ENCODE measurements at places on chromosomes 11 and 22.
A peak's percentile ranks its signal among the peaks of the same experiment; 100 is the strongest.

GRCh38 chr11:129408865-129409444 is 33.3 kb downstream of the BARX2 start:
- no peak for DNase-seq

GRCh38 chr11:65615950-65616574 is 486 bp downstream of the PCNX3 start:
- DNase-seq, result no peak

GRCh38 chr11:60447846-60448245 is 7.8 kb upstream of the MS4A1 start:
- no peak for DNase-seq

DNA sequence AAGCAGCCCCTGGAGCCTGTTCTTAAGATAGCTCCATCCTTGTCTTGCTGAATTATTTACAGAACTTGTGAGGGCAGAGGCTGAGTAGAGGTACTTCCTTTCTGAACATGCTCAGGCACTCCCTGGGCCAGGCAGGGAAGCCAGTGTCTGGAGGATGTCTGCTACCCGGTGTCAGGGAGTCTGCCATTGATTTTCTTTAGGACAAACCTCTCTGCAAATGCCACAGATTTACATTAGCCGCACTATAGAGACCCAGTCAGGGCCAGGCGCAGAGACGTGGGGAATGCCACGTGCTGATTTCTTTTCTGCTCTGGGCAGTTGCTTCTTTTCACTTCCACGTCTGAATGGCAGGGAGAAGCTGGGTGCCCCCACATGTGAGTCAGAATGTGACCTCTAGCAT is 585.5 kb downstream of the NTM start:
- DNase-seq, result no peak

DNA sequence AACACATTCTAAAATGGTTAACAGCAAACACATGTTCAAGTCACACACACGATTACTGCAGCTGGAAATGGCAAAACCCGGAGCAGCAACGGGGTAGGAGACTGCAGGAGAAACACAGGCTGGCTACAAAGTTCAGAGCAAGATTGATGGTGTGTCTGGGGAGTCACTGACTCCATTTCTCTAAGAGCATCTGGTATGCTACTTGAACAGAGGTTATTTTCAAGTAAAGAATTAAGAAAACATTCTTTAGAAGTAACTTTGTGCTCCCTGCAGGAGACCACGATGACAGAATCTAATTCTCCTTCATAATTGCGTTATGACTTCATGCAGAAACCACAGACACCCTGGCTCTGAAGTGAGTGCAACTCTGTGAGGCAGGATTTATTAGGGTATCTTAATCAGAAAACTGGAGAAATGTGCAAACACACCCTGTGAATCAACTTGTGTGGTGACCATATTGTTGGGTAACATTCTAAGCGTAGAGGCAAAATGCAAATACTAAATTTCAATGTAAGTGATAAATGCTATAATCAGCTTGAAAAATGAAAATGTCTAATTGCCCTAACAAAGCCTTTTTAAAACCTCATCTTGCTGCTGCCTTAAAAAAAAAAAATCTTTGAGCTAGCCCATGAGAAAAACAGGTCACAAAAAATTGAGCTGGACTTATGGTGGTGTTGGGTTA is 303.0 kb downstream of the CADM1 start:
- no peak for DNase-seq

DNA sequence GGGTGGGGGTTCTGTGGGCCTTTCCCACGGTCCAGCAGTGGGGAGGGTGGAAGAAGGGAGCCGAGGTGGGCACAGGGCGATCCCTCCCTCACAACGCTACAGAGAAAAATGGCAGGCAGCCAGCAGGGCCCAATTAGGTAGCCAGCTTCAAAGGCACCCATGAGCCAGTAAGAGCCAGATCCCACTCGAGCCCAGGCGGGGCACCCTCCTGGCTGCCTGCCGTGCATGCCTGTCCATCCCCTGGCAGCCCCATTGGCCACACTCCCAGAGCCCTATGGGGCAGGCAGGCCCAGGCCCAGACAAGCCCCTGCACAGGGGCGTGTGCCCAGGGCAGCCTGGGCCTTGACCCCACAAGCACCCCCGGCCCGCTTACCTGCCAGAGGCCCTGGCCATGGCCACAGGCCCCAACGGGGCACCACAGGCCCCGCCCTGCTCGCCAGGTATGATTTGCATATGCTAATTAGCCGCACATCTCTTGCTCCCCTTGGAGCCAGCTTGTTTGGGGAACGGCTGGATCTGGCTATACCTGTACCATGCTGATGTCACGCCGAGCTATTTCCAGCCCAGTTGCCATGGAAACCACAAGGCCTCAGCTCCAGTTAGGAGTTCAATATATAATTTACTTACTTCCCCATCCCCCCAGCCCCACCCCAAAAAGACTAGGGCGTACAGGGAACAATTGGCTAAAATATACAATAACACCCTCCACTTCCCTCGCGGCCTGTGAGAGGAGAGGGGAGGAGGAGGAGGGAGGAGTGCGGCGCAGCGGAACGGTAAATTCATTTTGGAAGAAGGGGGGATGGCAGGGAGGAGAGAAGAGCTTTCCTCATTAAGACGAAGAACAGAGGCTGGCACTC is 47.5 kb upstream of the TCF20 start:
- DNase-seq, result no peak

DNA sequence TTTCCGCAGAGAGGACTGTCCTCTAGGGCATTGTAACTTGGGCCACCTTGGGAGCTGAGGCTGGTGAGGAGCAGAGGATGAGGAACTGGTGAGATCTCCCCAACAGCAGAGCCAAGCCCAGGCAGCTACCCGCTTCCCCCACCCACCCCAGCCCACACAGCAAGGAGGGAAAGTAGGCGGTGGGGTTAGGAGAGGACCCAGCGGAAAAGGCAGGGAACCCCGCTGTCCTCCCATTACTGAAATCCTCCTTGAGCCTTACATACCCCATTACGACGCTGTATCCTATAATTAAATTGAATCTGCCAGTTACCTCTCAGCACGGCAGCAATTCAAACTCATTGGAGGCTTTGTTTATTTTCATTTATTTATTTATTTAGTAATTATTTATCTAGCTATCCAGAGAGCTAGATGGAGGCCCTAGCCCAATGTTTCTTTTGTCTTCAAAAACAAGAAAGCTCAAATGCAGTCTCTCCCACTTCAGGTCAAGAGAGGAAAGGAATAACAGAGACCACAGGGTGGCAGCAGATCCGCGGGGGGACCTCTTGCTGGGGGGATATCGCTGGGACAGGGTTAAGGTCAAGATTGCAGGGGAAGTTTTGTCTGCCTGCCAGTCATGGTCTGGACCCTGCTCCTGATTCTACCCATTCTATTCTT is 218.0 kb downstream of the ST3GAL4 start:
- DNase-seq, result no peak

DNA sequence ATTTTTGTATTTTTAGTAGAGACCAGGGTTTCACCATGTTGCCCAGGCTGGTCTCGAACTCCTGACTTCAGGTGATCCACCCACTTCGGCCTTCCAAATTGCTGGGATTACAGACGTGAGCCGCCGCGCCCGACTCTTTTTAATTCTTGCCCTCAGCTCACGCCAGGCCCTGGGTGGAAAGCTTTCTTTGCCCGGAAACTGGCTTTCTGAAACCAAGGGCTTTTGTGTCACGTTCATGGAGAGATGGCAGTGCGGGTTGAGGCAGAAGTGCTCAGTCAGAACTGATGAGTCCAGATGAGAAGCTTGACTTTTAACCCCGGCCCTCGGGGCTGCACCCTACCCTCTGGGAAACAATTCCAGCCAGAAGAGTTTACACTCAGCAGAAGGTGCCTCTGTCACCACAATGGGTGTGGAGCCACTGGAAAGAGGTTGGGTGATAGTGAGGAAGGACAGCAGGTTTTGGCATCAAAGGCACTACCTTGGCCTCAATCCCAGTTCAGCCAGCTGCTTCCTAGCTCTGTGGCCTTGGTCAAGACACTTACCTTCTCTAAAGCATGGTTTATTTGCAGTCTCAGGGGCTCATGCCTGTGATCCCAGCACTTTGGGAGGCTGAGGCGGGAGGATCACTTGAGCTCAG is 890 bp upstream of the ARFGAP3 start:
- DNase-seq, result peak; percentile 59

GRCh38 chr11:131408025-131408640 is 37.7 kb downstream of the NTM start:
- no peak for DNase-seq

DNA sequence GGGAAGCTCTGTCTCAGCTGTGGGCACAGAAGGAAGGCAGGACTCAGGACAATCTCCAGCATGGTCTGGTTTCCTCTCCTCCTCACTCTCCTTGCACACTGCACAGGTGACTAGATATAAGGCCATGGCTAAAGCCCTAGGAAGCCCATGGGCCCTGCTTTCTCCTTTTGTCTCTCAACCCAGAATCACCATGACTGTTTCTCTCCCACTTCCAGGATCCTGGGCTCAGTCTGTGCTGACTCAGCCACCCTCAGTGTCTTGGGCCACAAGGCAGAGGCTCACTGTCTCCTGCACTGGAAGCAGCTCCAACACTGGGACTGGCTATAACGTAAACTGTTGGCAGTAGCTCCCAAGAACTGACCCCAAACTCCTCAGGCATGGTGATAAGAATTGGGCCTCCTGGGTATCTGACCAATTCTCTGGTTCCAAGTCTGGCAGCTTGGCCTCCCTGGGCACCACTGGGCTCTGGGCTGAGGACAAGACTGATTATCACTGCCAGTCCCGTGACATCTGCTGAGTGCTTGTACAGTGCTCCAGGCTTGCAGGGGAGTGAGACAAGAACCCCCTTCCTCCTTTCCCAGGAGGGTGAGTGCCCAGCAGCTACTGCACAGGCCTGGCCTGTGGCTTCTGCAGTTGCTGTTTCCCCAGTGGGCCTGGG is 104.0 kb upstream of the TOP3B start:
- no peak for DNase-seq

DNA sequence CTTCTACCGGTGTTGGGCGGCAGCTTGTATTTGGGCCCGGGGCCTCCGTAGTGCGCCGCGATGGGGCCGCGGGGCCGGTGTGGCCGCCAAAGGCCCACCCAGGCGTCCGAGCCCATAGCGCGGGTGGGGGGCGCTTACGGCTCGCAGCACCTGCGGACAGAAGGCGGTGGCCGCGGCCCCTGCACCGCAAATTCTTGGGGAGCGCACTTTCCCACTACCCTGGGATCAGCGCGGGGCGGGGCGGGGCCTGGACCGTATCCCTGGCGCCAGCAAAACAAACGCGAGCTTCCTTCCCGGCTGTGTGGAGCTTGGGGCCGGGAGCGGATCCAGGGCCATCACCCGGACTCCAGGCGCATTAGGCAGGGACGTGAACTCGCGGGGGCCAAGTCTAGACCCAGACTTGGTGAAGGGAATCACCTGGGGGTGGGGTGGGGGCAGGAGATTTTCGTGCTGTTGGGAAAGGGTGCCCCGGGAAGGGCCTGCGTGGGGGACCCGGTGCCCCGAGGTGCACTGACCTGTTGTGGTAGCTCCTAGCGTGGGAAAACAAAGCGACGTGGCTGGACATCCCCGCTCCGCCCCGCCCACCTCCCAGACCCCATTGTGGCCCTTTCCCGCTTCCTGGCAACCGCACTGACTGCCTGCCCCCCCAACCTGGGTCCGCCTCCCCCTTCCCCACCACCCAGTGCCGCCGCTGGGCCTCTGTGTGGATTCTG is 2.3 kb upstream of the TYMP start:
- peak; percentile 77 for DNase-seq

DNA sequence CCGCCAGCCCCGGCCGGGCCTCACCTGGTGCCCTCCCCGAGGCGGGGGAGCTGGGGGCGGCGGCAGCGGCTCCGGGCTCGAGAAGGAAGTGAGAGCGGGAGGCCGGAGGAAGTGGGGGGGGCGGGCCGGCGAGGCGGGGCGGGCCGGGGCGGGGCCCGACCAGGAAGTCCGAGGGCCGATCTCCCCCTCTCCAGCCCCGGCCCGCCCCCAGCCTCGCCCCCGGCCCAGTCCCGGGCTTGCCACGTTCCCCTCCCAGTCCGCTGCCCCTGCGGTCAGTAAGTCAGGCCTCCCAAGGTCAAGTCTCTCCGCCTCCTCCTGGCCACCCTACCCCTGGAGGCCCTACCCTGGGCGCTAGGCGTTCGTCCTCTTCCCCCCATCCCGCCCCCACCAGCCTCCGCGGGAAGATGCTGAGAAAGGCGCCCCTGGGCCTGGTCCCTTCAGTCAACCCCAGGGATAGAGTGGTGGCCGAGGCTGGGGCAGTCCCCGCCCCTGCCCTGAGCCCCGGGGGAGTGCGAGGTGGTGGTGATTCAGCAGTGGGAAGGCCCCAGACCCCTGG is at the start of gene RHOG:
Gene RHOG, minus strand, starts transcription at position 90 of the 556 bp plus-strand sequence. CDS start 12,821 bp downstream, outside the sequence.
- DNase-seq, result peak; percentile 78

DNA sequence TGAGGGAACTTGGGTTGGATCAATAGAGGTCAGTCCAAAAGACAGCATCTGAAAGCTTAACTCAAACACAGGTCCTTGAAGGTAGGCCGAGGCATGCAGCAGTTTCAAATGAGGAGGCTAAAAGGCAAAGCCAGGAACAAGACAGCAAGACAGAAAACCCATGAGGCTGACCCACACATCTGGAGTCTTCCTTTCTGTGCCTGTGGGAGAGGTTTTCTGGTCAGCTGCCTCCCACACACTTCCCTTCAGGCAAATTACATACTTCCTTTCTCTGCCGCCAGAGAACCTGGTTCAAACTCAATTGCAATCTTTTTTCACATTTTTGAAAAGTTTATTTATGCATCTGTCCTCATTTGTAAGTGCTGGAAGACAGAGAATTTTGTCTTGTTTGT is 29.8 kb upstream of the CRTAM start:
- DNase-seq, result peak; percentile 40

GRCh38 chr11:94201004-94201465 is 72.4 kb downstream of the PANX1 start:
- DNase-seq, result no peak

GRCh38 chr11:43576803-43577521 is 103.6 kb upstream of the HSD17B12 start:
- DNase-seq, result peak; percentile 65

- no peak for DNase-seq
Measured at GRCh38 chr11:66848671-66849500, 5.6 kb downstream of the RCE1 start.

DNA sequence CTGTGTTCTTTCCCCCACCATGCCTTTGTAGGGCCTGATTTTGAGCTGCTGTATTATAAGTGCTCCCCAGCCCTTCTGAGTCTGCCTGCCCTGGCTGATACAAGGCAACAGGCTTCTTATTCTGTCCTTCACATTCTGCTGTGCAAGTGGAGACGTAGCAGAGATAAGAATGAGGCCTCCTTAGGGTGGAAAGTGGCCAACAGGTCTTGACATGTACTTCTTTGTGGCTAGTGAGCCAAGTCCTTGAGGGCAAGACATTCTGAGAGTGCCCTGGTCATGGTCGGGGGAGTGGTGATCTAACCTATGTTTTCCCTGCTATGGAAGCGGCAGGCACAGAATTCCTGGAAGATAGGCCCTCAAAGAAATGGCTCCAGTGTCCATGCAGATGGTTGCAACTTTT is 235.7 kb upstream of the CADM1 start:
- DNase-seq, result no peak

- peak; percentile 53 for DNase-seq
Measured at GRCh38 chr11:117861151-117862018, 15.1 kb downstream of the FXYD6 start.

DNA sequence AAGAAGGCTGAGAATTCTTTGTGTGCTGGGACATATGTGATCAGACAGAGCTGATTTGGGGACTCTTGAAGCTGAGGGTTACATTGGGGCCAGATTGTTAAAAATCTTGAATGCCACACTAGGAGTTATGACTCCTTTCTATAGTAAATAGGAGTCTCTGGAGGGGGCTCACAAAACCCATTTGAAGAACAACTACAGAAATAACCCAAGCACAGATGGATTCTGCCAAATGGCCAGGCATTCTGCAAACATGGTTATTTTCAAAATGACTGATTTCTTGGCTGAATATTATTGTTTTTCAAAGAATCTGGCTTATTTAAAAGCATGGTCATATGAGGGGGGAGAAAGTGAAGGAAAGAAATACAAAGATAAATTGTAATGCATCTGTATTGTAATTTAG is 625.5 kb upstream of the TENM4 start:
- DNase-seq, result no peak

Data from lung microvascular endothelial cell (primary cell).